NCI-H2227 treated with DMSO at 0.1 percent for 48 hours (cell line): ENCODE measurements at places on chromosomes 6 and 20.
A peak's percentile ranks its signal among the peaks of the same experiment; 100 is the strongest.

DNA sequence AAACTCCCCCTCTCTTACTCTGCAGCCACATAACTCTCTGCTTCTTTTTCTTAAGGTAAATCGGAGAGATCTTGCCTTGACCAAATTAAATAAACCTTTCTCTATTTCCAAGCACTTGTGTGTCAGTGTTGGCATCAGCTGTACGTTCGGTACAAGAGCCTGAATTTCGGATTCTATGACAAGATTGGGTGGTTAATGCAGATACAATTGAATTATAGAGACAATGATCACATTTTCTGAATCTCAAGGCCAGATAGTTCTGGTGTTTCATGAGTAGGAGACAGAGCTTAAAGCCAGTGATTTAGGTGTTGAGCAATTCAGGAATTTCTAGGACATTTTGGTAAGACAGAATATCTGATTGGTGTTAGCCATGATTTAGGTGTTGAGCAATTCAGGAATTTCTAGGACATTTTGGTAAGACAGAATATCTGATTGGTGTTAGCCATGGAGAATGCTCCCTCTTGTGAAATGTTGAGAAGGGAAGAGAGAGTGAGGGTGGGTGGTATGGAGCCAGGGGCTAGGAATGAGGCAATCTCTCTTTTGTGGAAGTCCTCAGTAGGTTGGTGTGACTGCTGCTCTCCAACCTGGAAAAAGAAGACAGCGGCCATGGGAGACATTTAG lies 5.1 kb downstream of the SPINT3 start:
- DNase-seq: no peak

- DNase-seq: no peak
These were observed 18.8 kb downstream of the ZNF217 start for GRCh38 chr20:53574819-53575218.

DNA sequence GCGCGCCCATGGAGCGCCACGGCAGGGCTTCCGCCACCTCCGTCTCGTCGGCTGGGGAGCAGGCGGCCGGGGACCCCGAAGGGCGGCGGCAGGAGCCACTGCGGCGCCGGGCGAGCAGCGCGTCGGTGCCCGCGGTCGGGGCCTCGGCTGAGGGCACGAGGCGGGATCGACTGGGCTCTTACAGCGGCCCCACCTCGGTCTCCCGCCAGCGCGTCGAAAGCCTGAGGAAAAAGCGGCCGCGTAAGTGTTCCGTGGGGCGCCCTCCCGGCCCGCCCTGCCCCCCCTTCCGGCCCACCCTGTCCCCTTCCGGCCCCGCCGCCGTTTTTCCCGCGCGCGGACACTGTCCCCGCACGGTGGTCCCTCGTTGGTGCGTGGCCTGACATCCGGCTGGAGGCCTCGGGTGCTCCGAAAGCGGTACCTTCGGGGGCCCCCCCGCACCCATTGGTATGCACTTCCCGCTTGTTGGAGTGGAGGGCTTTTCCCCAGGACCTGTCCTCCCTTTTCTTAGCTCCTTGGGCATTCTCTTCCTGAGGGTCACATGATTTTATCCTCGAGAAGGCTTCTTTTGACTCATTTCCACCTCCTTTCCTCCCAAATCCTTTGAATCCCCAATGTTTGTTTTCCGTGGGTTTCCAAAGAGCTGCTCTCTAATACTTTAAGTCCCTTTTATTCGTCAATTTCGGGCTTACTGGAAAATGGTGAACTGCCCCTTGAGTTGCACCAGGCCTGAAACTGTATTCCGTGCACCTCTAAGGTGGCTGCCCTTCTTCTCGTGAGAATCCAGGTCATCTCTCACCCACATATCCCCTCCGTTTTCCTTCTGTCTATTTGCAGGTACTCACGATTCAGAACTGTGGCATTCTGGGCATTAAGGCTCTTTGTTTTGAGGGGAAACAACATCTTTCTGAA lies 556 bp downstream of the PANK2 start:
- peak; percentile 26 for DNase-seq

DNA sequence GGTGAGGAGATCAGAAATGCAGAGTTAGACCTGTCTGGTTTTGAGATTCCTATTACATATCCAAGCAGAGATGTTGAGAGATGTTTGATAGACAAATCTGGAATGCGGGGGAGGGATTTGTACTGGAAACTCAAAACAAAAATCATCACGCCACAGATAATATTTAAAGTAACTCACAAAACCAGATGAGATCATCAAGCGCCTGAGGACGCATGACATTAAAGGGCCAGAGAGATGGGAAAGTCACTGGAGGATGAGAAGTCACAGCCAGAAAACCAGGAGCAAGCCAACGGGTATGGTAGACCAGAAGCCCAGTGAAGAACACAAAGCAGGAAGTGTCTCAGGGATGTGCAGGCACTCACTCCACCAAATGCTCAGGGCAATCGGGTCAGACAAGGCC lies 87.7 kb downstream of the DLL1 start:
- no peak for DNase-seq

GRCh38 chr6:12924911-12925310 lies 208.3 kb downstream of the PHACTR1 start:
- no peak for DNase-seq

DNA sequence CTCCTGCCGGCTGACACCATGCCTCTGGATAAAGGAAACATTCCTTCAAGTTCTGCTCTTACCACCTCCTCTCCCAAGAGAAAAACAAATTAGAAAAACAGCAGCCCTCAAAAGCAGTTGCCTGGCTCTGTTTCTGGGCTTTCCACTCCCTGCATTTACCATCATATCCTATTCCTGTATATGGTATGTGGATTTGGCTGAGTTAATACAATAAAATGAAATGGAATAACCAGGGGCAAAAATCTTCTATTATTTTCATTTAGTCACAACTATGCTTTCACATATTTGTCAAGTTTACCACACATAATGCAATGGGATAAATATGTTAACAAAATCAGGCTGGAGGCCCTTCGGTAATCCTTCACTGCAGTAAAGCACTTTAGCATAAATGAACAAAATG lies 34.3 kb downstream of the COL12A1 start:
- no peak for DNase-seq

GRCh38 chr6:126175251-126175650 lies 164.7 kb upstream of the CENPW start:
- no peak for DNase-seq

DNA sequence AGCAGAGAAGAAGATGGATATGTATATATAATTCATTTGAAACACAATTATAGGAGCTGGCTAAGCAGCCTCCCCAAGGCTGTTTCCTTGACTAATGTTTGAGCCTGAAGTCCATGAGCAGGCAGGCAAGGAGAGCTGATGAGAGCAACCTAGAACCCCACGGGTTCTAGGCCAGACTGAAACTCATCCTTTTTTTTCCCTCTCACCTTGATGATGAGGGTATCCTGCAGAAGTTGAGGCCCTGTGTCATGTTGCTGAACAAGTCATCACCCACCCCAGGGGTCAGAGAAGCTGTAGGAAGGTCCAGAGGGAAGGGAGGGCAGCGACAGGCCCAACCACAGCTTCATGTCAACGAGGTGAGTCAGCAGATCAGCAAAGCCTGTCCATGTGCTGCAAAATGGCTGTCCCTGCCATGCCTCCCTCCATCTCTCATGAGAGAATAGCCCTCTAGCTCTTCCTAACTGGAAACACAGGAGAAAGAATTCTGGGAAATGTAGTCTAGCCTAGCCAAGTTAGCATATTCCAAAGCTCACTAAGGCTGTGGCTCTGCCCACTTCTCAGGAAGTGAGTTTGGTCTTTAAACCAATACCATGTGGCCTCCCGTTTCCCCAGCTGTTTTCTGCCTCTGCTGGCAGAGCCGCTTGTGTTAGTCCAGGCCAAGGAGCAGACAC lies 91.3 kb upstream of the DTNBP1 start:
- DNase-seq: no peak

DNA sequence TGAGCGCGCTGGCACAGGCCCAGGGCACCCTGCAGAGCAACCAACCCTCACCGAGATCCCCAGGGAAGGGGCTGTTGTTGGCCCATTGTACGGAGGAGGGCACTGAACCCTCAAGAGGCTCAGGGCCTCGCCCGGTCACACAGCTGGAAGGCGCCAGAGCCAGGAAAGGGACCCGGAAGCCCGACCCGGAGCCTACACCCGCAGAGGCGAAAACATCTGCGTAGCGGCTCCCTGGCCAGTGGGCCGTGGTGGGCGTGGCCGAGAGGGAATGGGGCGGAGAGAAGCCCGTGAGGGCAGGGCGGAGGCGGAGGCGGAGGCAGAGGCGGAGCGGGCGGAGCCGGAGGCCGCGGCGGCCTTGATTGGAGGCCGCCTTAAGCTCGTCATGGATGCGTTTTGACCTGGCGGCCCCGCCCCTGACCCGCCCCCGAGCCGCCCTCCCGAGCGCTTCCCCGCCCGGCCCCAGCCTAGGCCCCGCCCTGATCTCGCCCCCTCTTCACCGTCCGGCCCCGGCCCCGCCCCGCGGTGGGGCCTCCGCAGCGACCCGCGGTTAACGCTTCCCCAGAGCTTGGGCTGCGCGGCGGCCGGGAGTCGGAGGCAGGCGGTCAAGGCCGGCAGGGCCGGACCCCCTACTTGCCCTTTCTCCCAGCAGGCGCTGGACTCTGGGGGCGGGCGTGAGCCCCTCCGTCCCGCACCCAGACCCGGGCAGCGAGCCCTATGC lies 2.1 kb upstream of the MRGBP start:
- DNase-seq: peak; percentile 89

- no peak for DNase-seq
These were observed 139.0 kb downstream of the FLRT3 start for GRCh38 chr20:14198416-14198815.

GRCh38 chr6:24987446-24988115 lies 51.8 kb upstream of the RIPOR2 start:
- no peak for DNase-seq

GRCh38 chr6:64249115-64249514 lies 613.5 kb downstream of the PHF3 start:
- no peak for DNase-seq

DNA sequence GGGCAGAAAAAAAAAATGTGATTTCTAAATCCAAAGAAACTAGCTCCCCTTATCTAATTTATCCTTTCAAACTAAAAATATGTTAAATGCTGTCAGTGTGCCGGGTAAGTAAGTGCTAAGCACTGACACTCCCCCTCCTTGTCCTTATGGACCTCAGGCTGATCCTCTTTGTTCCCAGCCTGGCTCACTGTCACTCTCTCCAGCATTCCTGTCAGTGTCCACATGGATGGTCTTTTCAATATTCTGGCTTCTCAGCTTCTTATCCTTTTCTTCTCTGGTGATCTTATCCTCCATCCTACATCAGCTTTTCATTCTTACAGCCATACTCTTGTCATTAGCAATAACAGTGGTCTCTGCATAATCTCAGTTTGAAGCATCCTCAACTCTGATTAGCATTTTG lies 55.0 kb downstream of the BCKDHB start:
- DNase-seq: no peak

DNA sequence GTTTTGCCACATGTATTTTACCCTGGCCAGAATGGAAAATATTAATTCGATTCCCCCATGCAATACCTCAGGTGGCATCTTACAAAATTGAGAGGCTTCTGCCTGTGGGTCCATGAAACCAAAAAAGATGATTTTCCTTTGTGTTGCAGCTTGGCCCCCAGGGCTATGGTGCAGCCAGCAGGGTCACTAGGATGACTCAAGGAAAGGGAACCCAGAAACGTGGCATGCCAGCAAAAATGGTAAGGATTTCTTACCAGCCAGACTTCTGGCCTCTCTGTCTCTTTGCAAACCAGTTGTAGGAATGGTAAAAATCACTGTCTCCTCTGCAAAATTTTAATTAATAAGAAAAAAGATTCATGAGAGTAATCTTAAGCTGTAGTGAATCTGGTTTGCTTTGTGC lies 11.6 kb upstream of the TAAR9 start:
- DNase-seq: no peak

- no peak for DNase-seq
These were observed 53.9 kb upstream of the DDR1 start for GRCh38 chr6:30830438-30830837.

DNA sequence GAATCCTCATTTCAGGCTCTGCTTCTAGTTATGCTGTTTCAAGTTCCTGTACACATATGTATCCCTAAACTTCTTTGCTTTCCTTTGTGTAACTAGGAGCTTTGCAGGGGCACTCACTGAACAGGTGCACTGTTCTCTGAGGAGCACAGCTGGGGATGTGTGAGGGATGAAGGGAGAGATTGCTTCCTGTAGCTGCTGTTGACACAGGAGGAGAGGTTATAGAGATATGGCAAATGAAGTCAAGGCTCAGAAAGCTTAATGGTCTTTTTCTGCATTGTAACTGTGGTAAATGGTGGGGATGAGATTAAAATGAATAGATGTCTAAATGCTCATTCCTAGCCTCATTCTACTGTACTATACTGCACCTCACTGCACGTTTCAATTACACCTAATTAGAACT lies 454.3 kb downstream of the BTBD3 start:
- peak; percentile 13 for DNase-seq

- no peak for DNase-seq
These were observed 117.1 kb downstream of the ISM1 start for GRCh38 chr20:13338097-13338661.

GRCh38 chr6:94323853-94324252 lies 904.5 kb upstream of the EPHA7 start:
- DNase-seq: no peak

DNA sequence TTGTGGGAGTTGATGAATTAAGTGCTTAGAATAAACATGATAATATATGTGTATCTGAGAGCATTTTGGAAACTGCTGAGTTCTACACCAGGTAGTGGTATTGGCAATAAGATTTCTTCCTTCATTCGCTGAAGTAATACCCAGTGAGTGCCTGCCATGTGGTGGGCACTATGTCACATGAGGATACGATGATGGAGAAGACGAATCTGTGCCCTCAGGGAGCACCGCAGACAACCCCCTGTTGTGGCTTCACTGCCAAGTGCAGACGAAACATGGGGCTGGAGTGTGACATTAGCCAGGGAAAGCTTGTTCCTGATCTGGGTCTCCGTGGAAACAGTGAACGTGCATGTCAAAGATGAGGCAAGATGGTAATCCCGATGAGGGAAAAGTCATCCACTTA lies 7.9 kb downstream of the ZNF76 start:
- no peak for DNase-seq

DNA sequence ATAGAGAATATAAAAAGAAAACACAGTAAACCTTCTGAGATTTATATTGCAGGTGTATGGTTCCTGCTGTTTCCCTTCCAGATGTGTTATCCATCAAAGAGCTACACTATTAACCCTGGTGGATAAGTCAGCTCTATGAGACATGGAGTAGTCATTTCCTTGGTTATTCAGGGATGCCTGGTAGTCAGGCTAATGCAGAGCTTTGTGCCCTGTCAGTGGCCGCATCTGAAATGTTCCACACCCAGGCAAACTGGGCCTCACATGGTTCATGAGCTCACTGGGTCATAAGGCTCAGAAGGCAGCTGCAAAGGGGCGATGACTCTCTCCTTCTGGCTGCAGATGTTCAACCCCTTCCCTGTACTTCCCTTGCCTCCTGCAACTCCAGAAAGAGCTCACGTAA lies 473.6 kb downstream of the EPHA7 start:
- DNase-seq: no peak

GRCh38 chr6:164150232-164150631 lies 735.7 kb downstream of the QKI start:
- DNase-seq: no peak

- no peak for DNase-seq
These were observed 32.2 kb downstream of the C6orf52 start for GRCh38 chr6:10662207-10662606.

- DNase-seq: peak; percentile 25
These were observed 13.2 kb downstream of the SYTL3 start for GRCh38 chr6:158662954-158663624.
